Anterior cingulate cortex (tissue), 58 donors: ENCODE measurements at places on chromosomes 6 and 20.
A peak's percentile ranks its signal among the peaks of the same experiment; 100 is the strongest.

GRCh38 chr6:73728548-73729205 is 32.7 kb downstream of the CD109 start:
- no peak for DNase-seq

DNA sequence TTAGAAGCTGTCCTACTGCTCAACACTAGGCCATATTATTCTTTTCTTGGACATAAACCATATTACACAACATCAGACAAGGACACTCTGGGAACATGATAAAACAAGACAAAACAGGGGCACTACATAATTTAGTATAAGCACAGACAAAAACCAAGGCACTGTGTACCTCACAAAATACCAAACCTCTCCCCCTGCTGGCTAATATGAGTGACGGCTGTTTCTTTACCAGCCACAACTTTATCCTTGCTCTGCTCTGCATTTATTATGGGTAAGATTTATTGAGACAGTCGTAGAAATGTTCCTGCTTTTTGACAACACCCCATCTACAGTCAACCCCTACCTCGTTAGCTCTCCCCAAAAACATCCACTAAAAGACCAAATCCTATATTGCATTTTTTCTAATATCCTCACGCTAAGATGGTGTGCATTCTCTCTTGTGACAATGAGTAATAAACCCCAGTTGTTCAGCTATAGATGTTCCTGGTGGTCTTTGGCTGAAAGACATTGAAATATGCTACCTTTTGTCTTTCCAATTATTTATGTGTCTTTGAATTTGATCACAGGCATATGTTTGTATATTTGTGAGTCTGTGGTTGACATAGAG is 23.8 kb upstream of the POLR1H start:
- no peak for DNase-seq

GRCh38 chr20:34824806-34825529 is 483 bp downstream of the NCOA6 start:
- peak; percentile 59 for DNase-seq

DNA sequence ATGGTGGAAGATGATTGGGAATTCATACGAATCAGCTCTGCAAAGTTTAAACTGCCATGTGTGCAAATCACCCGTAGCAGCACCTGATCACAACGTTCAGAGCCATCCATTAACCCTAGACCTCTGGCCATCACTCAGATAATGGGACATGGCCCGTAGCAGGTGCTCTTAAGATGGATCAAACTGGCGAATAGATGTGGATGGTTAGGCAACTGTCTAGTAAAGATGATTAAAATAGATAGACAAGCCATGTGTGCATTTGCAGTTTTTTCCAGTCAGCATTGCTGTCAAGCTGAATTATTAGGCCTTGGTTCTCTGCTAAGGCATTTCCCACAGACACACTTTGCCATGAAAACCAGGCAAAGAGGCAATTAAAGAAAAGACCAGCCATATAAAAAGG is 40.6 kb upstream of the PHACTR1 start:
- DNase-seq: no peak

DNA sequence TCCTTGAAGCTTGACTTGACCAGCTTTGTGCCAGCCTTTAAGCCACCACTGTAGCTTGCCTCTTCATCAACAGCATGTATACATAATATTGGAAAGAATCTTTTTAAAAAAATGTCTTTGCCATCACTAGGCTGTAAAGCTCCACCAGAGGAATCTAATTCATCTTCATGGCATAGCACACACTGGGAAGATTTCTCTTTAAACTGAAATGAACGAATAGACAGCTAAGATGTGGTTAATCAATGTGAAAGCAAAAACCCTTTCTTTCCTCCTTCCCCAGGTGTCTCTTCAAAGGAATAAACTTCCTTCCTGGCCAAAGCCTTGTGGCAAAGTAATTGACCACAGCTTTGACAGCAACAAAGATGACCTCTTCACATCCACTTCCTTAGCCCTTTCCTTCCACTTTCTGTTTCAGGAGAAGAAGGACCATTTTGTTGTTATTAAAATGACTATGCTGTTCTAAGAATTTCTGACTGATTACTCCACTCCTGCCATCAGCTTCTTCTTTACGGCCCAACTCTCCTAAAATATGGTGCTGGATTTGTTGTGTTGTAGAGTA is 428.7 kb upstream of the SOX4 start:
- DNase-seq: no peak

DNA sequence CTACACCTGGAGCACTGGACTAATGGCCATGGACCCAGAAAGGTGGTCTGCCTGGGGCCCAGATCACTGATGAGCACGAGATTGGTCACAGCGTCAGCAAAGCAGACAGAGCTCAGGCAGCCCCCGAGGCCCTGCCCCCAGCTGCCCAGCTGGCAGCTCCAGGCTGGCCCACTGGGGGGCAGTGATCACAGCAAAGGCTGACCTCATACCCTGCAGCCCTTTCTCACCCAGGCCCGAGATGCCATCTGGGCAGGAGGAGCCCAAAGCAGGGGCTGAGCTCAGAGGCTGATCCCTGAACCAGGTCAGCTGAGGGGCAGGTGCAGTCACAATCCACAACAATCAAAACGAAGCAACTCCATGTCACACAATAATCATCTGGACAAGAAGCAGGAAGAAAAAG is 4.1 kb downstream of the MAP1LC3A start:
- DNase-seq: no peak
